ENCODE measurements at places on chromosomes 4 and X.

DNA sequence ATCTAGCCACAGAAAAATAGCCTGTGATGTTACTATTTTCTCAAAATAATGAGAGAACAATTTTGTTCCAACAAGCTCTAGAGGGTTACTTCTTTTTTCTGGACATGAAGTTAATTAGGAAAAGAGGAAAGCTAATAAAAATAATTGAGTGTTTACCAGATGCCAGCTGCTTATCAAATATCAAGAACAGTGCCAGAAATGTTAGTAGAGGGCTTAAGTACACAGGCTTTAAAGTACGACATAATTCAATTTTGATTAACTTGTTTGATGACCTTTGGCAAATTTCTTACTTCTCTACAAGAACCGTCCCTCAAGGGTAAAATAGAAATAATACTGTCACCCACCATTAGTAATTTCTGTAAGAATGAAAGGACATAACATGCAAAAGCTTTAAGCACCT is 977.0 kb downstream of the FSTL5 start:
- no peaks in the 10 kb centered on the region for H3K4me1 ChIP-seq
- DNase-seq, result no peak
- H3K36me3 ChIP-seq, result no peaks in the 10 kb centered on the region
- no peak overlapping the region for H3K4me3 ChIP-seq
- H3K27ac ChIP-seq, result no peak overlapping the region

DNA sequence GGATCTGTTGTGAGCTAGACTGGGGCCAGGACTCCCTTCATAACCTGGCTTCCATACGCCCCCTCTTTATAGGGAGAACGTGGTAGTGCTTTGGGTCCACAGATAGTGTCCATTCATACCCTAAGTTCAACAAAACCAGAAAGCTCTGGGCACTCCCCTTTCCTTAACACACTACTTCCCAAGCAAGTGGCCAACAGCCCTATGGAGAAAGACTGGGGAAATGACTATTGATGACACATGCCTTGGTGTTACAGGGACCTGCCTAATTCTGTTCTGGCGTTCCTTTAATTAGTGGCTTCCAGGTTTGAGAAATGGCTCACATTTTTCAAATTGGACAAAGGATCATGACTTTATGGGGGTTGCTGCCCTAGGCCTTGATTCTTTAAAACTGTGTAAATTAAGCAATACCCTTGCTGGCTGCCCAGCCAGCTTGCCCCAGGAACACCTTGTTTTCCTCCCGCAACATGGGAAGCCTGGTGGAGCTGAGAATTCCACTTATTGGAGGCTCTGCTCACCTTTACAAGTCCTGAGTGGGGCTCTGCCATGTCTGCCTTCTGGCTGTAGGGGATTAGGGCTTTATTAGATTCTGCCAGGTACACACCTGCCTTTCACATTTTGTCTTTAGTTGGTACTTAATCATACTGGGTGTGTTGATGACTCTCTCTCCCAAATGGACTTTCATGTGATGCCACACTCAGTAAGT is 61.1 kb downstream of the RGS12 start:
- H3K27ac ChIP-seq, result no peak overlapping the region
- H3K36me3 ChIP-seq, result peaks cover 4% of the 10 kb centered on the region
- peaks cover 14% of the 10 kb centered on the region for H3K4me1 ChIP-seq
- H3K4me3 ChIP-seq, result no peak overlapping the region

DNA sequence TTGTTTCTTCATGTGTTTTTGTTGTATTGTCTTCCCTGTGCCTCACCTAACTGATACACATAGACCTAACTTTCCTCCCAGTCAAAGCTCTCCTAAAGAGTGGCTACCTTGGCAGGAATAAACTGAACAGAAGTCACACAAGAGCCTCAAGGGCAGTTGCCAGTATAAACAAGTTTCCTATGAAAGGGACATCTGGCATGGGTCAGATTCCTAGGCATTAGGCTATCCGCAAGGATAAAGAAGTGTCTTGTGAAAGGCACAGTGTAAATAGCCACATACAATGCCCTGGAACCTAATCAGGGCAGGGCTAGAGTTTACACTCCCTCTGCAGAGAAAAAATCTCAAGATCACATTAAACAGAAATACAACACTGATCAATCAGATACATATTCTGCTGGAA is 220.8 kb downstream of the SPANXN3 start:
- no peaks in the 10 kb centered on the region for H3K4me1 ChIP-seq
- no peak for DNase-seq
- H3K36me3 ChIP-seq, result no peaks in the 10 kb centered on the region
- no peaks in the 10 kb centered on the region for H3K27me3 ChIP-seq

- H3K36me3 ChIP-seq, result no peaks in the 10 kb centered on the region
- DNase-seq, result no peak
- H3K4me3 ChIP-seq, result no peak overlapping the region
- H3K27ac ChIP-seq, result no peak overlapping the region
- no peaks in the 10 kb centered on the region for H3K27me3 ChIP-seq
These were observed 526.5 kb downstream of the TRIML1 start for GRCh38 chr4:188665491-188666457.
